Endothelial cell (in vitro differentiated cells): ENCODE measurements at places on chromosomes 7 and 10. TPM values are rescaled to one million over a fixed set of nuclear protein-coding genes. Genes with fewer than 3 reads are reported as not detected.

AVL9 gene
- 43.7 TPM for total RNA-seq

TMEM26 gene
- 0.15 TPM for total RNA-seq

ZNF107 gene
- total RNA-seq = 10.4 TPM

SPDYE2 gene
- total RNA-seq = not detected

ACSM6 gene
- total RNA-seq = not detected

ASB10 gene
- not detected for total RNA-seq

CPVL gene
- 21.8 TPM for total RNA-seq

GBF1 gene
- 45.1 TPM for total RNA-seq

GRID2IP gene
- total RNA-seq = 0.08 TPM

SAMD9 gene
- 0.56 TPM for total RNA-seq

GHRHR gene
- total RNA-seq = 7.5 TPM

TMEM184A gene
- total RNA-seq = 0.21 TPM

GIMAP8 gene
- 143 TPM for total RNA-seq

AKR1C8 gene
- not detected for total RNA-seq

CCDC146 gene
- 4.5 TPM for total RNA-seq

LYZL2 gene
- not detected for total RNA-seq

ANKRD22 gene
- total RNA-seq = not detected

UNCX gene
- total RNA-seq = not detected

EGR2 gene
- 1.2 TPM for total RNA-seq

BLNK gene
- not detected for total RNA-seq

CHN2 gene
- total RNA-seq = 3.4 TPM

ACHE gene
- total RNA-seq = 3.0 TPM

C7orf33 gene
- not detected for total RNA-seq

NEUROG3 gene
- not detected for total RNA-seq

TMEM236 gene
- 0.05 TPM for total RNA-seq

C10orf62 gene
- not detected for total RNA-seq
